Astrocyte (in vitro differentiated cells and primary cell): ENCODE measurements at places on chromosomes 1 and 21. TPM values are rescaled to one million over a fixed set of nuclear protein-coding genes. Genes with fewer than 3 reads are reported as not detected.

GRCh38 chr1:56881417-56881816 is 26.8 kb downstream of the C8A start:
- no peaks in the 10 kb centered on the region for H3K36me3 ChIP-seq
- no peaks in the 10 kb centered on the region for H3K27me3 ChIP-seq
- H3K27ac ChIP-seq = no peak overlapping the region

DNA sequence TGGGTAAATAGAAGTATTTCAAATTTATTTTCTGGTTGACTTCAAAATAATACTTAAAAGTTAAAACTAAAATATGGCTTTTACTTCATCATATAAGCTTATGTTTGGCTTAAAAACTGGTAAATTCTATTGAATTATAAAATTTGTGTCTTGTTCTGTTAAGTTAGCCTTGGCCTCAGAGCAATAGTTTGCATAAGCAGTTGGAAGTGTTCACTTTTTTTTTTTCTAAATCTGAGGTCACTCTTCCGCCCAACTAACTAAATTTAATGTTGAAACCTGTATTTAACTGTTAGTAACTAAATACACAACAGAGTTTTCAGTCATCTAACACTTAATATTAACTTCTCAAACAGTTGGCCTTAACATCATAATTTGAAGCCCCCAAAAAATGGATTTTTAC is 871.7 kb upstream of the ADAMTS5 start:
- H3K27ac ChIP-seq = no peak overlapping the region
- H3K36me3 ChIP-seq = no peaks in the 10 kb centered on the region
- H3K27me3 ChIP-seq = no peaks in the 10 kb centered on the region
- no peak for DNase-seq
- H3K4me1 ChIP-seq = no peaks in the 10 kb centered on the region
- H3K4me3 ChIP-seq = no peak overlapping the region

DNA sequence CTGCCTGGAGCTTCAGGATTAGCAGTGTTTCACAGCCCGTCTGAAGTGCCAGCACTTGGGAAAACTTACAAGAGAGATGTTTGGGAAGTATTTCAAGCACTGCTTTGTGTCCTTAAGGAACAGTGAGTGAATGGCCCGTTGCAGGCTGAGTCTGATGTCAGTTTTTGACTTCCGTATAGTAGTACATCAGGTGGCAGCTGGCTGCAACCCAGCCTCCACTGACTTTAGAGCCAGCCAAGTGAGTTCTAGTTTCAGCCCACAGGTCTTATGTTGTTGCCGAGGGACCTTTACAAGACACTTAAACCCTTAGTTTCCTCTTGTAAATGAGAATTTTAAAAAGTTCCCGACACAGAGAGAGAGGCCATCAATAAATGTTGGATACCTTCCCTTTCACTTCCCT is 35.0 kb downstream of the UCK2 start:
- no peaks in the 10 kb centered on the region for H3K4me1 ChIP-seq
- no peak overlapping the region for H3K4me3 ChIP-seq
- no peaks in the 10 kb centered on the region for H3K27me3 ChIP-seq
- no peak for DNase-seq
- no peak overlapping the region for H3K27ac ChIP-seq

DNA sequence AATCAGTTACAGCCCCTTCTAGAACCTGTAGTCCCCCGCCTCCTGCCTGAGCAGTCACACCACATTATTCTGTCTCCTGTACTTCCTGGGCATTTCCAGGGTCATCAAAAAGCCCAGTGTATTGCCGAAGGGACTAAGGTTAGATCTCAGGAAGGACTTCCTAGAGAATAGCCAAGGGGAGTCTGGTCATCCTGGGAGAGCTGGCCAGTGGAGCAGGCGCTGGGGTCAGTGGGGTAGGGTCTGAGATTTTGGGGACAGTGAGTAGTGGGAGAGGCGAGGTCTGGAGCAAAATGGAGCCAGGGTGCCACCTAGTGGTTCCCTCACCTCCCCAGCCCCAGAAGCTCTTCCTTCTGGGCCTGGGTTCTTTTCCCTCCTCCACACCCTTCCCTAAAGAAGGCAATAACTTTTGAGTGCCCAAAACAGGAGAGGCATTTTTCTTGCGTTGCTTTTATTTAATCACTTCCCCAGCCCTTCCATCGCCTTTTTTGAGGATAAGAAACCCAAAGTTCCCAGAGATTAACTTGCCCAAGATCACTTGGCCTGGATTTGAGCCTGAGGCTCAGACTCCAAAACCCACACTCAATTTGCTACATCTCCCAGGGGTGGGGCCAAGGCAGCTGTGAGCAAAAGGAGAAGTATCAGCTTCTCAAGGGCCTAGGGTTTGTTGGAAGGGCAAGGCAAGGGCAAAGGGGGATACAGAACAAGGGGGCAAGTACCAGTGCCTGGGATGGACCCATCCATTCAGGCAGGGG is 7.3 kb upstream of the PMVK start:
- DNase-seq = no peak
- H3K36me3 ChIP-seq = no peaks in the 10 kb centered on the region
- no peak overlapping the region for H3K27ac ChIP-seq

- no peak for DNase-seq
- no peaks in the 10 kb centered on the region for H3K4me1 ChIP-seq
- no peak overlapping the region for H3K4me3 ChIP-seq
- H3K27ac ChIP-seq = no peak overlapping the region
- H3K27me3 ChIP-seq = no peaks in the 10 kb centered on the region
These were observed 153.1 kb downstream of the ST6GALNAC3 start for GRCh38 chr1:76227621-76228020.

Gene ADAMTS5
- 8.6 and 14.1 TPM in 2 replicates for total RNA-seq

- no peaks in the 10 kb centered on the region for H3K36me3 ChIP-seq
- H3K27me3 ChIP-seq = no peaks in the 10 kb centered on the region
- peaks cover 9% of the 10 kb centered on the region for H3K4me1 ChIP-seq
- DNase-seq = no peak
- H3K27ac ChIP-seq = no peak overlapping the region
- no peak overlapping the region for H3K4me3 ChIP-seq
These were observed 67.1 kb downstream of the DDR2 start for GRCh38 chr1:162699366-162699765.

GRCh38 chr1:9249534-9250410 is 15.2 kb downstream of the H6PD start:
- no peaks in the 10 kb centered on the region for H3K36me3 ChIP-seq
- H3K27me3 ChIP-seq = no peaks in the 10 kb centered on the region
- H3K4me3 ChIP-seq = no peak overlapping the region
- H3K27ac ChIP-seq = no peak overlapping the region

Gene PAPPA2
- total RNA-seq = 19.0 and 21.5 TPM in 2 replicates

- H3K4me1 ChIP-seq = peaks cover 19% of the 10 kb centered on the region
- no peaks in the 10 kb centered on the region for H3K27me3 ChIP-seq
- H3K4me3 ChIP-seq = no peak overlapping the region
- no peaks in the 10 kb centered on the region for H3K36me3 ChIP-seq
- DNase-seq = no peak
These were observed 307.3 kb upstream of the DUSP10 start for GRCh38 chr1:222049176-222049575.

DNA sequence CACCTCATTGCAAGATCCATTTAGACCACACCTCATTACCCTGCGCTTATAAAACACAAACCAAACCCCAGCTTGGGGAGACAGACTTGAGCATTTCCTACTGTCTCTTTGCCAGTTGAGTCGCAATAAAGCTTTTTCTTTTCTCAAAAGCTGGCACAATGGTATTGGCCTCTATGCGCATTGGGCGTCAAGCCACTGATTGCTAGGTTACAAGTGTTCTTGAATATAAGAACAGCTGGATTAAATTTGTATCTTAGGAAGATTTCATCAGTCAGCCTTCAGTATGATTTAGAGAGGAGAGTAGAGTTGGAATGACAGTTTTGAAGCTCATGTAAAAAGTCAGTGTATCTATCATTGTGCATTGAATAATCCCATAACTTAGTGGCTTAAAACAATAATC is 84.9 kb upstream of the RAB4A start:
- no peak overlapping the region for H3K27ac ChIP-seq
- no peaks in the 10 kb centered on the region for H3K27me3 ChIP-seq
- no peaks in the 10 kb centered on the region for H3K4me1 ChIP-seq
- H3K4me3 ChIP-seq = no peak overlapping the region
- no peak for DNase-seq

- no peaks in the 10 kb centered on the region for H3K36me3 ChIP-seq
- no peak for DNase-seq
These were observed 2.9 kb downstream of the PGBD5 start for GRCh38 chr1:230423261-230423660.

- DNase-seq = no peak
- H3K27ac ChIP-seq = no peak overlapping the region
- no peaks in the 10 kb centered on the region for H3K27me3 ChIP-seq
- no peaks in the 10 kb centered on the region for H3K36me3 ChIP-seq
- no peak overlapping the region for H3K4me3 ChIP-seq
These were observed 13.4 kb downstream of the OR10R2 start for GRCh38 chr1:158485455-158485854.

GRCh38 chr1:59543211-59543668 is 246.3 kb downstream of the FGGY start:
- no peaks in the 10 kb centered on the region for H3K36me3 ChIP-seq
- H3K27me3 ChIP-seq = no peaks in the 10 kb centered on the region
- H3K4me3 ChIP-seq = no peak overlapping the region
- H3K27ac ChIP-seq = no peak overlapping the region

DNA sequence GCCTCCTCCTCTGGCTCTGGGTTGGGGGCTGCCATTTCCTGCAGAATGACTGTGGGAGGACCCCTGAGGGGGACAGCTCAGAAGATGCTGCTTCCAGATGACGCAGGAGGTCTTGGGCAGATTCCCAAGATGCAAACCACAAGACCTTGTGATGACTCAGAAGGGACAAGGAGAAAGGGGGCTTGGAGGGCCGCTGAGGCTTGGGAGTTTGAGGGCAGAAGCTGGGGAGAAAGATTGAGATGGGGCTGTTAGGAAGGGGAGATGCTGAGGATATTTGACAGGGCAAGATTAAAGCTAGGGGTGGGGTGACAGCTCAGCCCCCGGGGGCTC is 7.5 kb downstream of the PTPRU start:
- no peaks in the 10 kb centered on the region for H3K36me3 ChIP-seq
- no peak overlapping the region for H3K4me3 ChIP-seq
- H3K27me3 ChIP-seq = no peaks in the 10 kb centered on the region
- H3K4me1 ChIP-seq = peaks cover 32% of the 10 kb centered on the region

Gene ID3
- 91.4 and 94.3 TPM in 2 replicates for total RNA-seq

- H3K36me3 ChIP-seq = no peaks in the 10 kb centered on the region
- peaks cover 6% of the 10 kb centered on the region for H3K4me1 ChIP-seq
- no peaks in the 10 kb centered on the region for H3K27me3 ChIP-seq
- no peak overlapping the region for H3K4me3 ChIP-seq
These were observed 19.5 kb upstream of the NCMAP start for GRCh38 chr1:24536391-24536840.

Gene SH2D1B
- total RNA-seq = not detected in 2 replicates

Gene OR2G6
- not detected in 2 replicates for total RNA-seq

DNA sequence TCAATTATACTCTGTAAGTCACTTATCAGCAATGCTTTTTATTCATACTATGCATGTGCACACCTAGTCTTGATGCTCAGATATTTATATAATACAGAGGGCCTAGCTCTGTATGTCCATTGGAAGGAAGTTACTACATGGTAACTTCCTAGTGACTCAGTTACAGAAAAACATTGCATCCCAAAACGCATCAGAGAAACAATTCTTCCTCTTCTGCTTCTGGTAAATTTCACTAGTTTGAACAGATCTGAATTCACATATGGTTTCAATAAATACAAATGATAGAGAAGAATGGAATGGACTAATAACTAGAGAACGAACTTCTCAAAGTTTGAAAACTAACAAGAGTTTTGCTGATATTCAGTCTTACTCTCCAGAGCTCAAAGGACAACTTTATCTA is 811.3 kb upstream of the ADGRL2 start:
- no peaks in the 10 kb centered on the region for H3K4me1 ChIP-seq
- H3K27me3 ChIP-seq = no peaks in the 10 kb centered on the region
- H3K4me3 ChIP-seq = no peak overlapping the region
- no peak for DNase-seq
- no peak overlapping the region for H3K27ac ChIP-seq

Gene KRTAP7-1
- not detected in 2 replicates for total RNA-seq

Gene ZSCAN20
- total RNA-seq = 5.2 and 6.9 TPM in 2 replicates

DNA sequence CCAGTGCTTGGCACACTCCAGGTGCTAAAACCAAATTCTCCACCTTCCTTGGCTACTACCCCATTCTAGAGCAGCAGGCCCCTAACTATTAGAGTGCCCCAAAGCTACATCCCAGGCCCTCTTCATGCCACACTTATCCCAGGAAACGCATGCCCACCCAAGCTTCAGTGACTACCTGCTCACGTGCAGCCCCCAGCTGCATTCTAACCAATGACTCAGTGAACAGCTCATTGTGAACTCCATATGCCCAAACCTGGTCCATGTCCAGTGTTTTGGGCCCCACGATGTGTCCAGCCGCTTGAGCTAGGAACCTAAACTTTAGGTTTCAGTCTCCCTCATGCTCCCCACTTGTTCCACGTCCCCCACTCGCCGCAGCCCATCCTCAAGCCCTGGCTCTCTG is 41.5 kb downstream of the NKAIN1 start:
- no peaks in the 10 kb centered on the region for H3K27me3 ChIP-seq
- peaks cover 4% of the 10 kb centered on the region for H3K4me1 ChIP-seq
- H3K27ac ChIP-seq = no peak overlapping the region

DNA sequence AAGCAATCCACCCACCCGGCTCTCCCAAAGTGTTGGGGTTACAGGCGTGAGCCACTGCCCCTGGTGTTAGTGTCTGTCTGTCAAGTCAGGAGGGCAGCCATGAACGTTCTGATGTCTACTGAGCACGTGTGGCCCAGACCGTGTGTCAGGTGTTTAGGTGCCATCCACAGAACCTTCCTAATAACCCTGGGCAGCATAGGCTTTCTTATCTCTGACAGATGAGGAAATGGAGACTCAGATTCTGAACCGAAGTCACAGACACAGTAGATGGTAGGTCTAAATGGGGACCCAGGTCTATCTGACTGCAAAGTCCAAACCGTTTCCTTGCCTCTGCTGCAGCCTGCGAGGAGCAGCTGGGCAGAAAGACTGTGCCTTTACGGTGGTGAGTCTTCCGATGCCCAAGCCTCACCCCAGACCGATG is 622 bp upstream of the IL6R start:
- no peaks in the 10 kb centered on the region for H3K36me3 ChIP-seq
- H3K27me3 ChIP-seq = peaks cover 10% of the 10 kb centered on the region
- DNase-seq = no peak
- peaks cover 25% of the 10 kb centered on the region for H3K4me1 ChIP-seq
- peak overlapping the region; percentile 62 for H3K4me3 ChIP-seq

DNA sequence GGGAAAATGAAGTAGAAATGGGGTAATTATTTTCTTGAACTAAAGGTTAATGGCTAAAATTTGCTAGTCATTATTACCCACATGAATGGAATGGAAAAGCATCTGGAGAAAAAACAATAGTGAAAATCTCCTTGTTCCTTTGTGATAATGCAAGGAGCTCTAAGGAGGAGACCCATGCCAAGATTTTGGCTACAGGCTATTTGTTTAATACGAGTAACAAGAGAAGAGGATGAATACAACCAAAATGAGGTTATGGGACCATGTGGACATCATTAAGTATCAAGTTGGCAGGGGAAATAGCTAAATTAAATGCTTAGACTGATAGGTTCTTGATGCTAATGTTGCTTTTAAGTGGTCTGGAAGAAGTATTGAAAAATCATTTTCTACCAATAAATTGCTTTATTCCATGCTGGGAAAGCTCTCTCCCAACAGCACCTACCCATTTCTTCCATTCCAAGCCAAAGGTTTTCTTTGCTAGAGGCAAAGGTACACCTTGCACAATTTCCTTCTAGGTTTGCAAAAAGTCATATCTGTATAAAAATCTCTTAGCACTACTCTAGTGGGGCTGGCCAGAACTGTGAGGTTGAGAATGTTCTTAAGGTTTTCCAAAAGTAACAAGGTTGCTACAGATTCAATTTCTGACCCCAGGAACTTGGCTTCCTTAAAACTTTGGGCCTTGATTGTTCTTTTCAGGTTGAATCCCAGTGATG is 100.2 kb downstream of the SMYD2 start:
- no peak overlapping the region for H3K4me3 ChIP-seq
- no peaks in the 10 kb centered on the region for H3K27me3 ChIP-seq
- peaks cover 71% of the 10 kb centered on the region for H3K36me3 ChIP-seq
- peak; percentile 50 for DNase-seq
- H3K4me1 ChIP-seq = peaks cover 21% of the 10 kb centered on the region
- H3K27ac ChIP-seq = no peak overlapping the region

Gene TXNIP
- 157 and 217 TPM in 2 replicates for total RNA-seq
